ENCODE measurements at places on chromosomes 5 and 9.

DNA sequence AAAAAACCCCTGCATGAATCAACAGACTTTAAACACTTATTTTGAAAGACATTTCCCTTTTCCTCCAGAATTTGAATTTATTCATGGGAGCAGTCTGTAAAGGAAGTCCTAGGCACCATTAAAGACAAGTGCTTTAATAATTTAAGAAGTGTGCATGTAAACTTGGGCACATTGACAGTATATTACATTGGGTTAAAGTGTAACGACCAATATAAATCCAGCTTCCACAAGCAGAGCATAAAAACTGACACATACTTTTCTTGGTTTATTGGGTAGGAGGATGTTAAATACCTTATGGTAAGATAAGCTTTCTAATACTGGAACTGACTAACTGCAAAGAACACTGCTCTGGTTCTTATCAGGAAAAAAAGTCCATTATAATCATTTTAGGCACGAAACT is 1.2 kb upstream of the ENTREP1 start:
- no peak for DNase-seq

DNA sequence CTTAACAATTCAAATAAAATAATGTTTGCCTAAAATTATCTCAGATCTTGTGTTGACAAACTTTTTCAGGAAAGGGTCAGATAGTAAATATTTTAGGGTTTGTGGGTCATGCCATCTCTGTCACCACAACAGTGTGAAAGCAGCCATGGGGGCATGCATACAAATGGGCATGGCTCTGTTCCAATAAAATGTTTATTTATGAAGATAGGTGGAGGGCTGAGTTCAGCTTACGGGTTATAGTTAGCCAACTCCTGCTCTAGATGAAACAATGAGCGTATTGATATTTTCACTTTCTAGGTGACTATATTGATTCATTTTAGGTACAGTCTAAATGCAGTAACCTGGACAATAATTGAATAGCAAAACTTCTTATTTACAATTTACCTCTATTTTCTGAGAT is 533.8 kb upstream of the CLINT1 start:
- no peak for DNase-seq

DNA sequence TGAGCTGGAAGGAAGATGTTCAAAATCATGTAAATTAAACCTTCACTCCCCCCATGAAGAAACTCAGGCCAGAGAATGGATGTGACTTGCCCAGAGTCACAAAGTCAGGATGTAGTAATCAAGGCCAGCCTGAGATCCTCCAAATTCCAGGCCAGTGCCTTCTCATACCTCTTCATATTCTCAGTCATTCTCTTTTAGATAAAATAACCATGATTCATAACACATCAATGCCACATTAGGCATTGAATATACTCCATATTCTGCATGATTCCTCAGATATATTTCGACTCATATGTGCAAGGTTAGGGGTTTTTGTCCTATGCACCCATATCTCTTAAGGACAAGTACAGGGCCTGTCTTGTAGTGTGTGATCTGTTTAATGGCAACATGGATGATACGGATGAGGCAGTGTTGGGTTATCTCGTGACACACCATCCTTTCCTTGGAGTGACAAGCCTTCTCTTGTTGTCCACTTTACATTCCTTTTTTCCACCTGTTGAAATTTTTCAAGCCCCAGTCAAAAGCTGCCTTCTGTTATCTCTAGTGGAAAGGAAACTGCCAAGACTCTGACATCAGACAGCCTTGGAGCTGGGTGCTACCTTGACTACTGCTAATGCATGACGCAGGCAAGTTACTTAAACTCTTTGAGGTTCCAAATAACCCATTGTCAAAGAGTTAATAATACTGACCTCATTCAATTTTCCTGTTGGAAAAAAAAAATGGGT is 227.5 kb upstream of the NR4A3 start:
- DNase-seq = no peak

- DNase-seq = no peak
Measured at GRCh38 chr5:56840597-56840996, 25.2 kb downstream of the MAP3K1 start.

DNA sequence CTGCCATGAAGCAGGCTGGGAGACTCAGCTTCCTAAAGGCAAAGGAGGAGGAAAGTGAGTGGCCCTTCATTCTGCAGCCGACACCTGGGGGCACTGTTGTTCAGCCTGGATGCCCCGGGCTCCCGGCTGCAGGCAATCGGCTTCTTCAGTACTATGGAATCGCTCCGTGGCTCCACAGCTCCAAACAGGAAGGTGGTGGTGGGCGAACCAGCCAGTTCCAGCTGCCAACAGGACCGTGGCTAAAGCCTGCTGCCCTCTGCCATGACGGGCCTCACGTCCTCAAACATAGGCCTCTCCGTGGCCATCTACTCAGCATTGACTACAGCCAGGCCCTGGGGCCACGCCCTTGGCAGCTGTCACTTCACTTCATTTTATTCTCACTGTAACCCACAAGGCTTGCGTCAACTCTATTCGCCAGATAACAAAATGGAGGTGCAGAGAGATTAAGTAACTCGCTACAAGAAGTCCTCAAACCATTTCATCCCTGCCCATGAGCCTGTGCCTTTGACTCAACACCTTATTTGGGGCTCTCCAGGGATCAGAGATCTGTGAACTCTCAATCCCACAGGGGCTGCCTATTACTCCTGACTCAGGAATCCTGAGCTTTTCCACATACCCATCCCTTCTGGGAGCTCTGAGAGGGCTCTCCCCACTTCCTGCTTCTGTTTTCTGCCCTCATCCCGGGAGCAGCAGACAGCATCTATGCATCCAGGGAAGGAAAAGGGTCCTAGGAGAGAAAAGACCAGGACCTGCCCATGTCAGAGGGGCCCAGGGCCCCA is 38.0 kb downstream of the PAX5 start:
- DNase-seq = peak; percentile 51

GRCh38 chr9:68470067-68470466 is 70.6 kb downstream of the TMEM252 start:
- no peak for DNase-seq

DNA sequence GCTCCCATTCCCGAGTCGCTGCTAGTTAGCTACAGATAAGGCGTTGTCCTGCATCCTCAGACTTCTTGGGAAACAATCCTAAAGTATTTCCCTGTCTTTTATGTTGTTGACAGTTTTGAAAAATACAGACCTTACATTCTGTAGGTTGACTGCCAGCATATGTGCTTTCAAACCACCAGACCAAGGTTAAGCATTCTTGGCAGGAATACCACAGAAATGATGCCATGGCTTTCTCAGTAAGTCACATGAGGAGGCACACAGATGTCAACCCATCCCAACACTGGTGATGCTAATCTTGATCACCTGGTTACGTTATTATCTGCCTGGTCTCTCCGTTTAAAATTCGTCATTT is 871 bp downstream of the GLE1 start:
- no peak for DNase-seq

DNA sequence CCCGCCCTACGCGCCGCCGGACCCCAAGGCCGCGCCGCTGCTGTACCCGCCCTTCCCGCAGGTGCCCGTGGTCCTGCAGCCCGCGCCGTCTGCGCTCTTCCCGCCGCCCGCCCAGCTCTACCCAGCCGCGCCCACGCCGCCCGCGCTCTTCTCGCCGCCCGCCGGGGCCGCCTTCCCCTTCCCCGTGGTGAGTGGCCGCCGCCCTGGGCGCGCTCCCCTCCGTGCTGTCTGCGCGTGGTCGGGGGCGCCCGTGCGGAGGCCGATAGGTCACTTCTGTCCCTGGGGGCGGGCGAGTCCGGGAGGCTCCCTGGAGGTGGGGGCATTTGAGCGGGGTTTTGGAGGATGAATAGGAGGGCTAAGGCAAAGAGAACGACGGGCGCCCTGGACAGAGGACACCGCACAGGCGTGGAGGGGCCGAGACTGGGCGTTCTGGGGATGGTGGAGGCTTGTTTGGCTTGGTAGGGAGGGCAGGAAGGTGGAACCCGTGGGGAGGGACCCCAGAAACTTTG is 9.6 kb downstream of the PRRT1B start:
- no peak for DNase-seq

- DNase-seq = no peak
Measured at GRCh38 chr9:75438716-75439115, 350.4 kb downstream of the OSTF1 start.
